NCI-H774 (cell line): ENCODE measurements at places on chromosomes 7 and 10.

GRCh38 chr7:42621543-42622219 lies 290.2 kb downstream of the C7orf25 start:
- DNase-seq, result no peak

DNA sequence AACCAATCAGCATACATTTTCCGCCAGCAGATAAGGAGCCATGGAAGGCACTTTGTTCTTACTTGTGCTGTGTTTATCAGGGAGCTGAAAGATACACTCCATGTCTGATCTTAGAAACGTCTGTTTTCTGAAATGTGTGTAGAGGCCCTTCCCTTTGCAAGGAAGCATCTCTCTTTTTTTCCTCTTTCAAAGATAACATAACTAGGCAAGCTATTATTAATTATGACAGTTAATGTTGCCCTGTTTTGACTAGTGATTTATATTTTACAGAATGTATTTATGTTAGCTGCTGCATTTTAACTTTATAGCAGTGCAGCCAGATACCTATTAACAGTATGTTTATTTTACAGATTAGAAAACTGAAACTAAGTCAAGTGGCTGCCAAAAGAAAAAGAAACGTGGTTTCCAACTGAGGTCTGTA lies 683.2 kb upstream of the IGFBP3 start:
- no peak for DNase-seq

DNA sequence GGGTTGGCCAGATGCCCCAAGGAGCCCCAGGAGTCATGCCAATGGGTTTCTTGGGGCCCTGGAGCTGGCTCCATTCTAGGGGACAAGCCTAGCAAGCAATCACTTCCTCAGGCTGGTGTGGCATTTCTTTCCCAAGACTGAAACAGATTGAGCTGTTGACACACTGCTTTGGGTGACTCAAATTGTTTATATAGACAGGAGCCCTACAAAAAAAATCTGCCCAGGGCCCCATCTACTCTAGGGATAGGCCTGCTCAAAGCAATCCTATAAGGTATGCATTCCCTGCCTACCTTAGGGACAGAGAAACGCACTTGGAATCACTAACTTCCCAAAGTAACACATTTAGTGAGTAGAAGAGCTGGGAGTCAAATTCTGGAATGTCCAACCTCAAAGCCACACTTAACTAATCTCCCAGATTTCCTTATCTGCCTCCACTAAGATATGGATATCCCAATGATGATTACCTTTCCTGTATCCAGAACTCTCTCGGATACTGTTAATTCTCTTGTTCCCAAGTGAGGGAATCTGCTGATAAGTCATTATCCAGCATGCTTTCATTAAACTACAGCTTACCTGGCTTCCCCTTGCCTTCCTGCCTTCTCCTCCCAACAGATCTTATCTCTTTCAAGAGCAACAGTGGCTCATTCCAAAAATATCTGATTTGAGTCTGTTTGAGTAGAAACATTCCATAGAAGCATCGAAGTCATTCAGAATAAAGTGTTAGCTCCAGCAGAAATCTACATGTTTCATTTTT lies 3.1 kb downstream of the ABLIM1 start:
- DNase-seq, result no peak

GRCh38 chr10:49139846-49140195 lies 6.0 kb upstream of the FAM170B start:
- no peak for DNase-seq

GRCh38 chr10:19958787-19959186 lies 142.6 kb downstream of the PLXDC2 start:
- DNase-seq, result no peak

DNA sequence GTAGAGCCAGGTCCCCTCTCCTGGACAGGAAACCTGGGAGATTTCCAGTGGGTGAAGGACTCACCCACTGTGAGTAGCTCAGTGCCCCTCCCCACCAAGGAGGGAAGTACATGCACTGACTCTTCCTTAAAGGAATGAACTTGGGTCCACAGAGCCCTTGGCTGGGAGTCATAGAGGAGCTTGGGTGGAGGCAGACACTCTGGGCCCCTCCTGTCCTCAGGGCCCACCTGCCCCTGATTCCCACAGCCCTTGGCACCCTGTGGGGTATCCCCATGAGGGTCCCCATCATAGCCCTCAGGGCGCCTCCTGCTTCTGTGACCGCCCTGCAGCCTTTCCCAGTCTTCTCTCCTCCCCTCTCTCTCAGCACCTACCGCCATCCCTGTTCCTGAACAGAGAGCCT lies 3.7 kb downstream of the EN2 start:
- no peak for DNase-seq

- DNase-seq, result no peak
These were observed 46.3 kb upstream of the FGFR2 start for GRCh38 chr10:121644501-121644900.

- no peak for DNase-seq
These were observed 919 bp downstream of the MAFK start for GRCh38 chr7:1531263-1531978.

DNA sequence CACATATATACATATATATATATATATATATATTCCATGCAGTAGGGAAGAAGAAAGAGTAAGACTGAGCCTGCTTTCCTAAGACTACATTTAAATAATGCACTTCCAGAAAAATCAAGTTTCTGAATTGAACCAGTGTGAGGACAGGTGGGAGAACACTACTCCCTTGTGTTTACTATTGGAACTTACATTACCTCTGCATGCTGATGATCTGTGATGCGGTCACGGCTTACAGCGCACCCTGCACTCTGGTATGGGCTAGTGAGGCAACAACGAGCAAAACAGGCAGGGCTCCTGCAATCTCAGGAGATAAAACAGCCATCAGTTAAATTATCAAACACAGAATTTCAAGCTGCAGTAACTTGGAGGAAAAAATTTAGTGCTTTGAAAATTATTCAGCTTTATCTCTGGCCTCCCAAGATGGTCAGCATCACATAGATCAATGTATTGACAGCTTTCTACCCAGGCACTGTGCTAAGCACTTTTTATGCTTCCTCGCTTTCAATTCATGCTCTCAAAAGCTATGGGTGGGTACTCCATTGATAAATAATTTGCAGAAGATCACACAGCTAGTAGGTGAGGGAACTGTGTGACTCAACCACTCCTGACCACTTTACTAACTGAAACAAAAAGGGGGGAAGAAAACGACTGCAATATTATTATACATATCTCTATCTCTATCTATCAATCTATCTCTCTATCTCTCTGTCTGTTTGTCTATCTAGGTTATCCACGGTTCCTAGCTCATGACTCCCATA lies 20.5 kb upstream of the SLC16A12 start:
- no peak for DNase-seq
